ENCODE measurements at places on chromosomes 3 and 15.

DNA sequence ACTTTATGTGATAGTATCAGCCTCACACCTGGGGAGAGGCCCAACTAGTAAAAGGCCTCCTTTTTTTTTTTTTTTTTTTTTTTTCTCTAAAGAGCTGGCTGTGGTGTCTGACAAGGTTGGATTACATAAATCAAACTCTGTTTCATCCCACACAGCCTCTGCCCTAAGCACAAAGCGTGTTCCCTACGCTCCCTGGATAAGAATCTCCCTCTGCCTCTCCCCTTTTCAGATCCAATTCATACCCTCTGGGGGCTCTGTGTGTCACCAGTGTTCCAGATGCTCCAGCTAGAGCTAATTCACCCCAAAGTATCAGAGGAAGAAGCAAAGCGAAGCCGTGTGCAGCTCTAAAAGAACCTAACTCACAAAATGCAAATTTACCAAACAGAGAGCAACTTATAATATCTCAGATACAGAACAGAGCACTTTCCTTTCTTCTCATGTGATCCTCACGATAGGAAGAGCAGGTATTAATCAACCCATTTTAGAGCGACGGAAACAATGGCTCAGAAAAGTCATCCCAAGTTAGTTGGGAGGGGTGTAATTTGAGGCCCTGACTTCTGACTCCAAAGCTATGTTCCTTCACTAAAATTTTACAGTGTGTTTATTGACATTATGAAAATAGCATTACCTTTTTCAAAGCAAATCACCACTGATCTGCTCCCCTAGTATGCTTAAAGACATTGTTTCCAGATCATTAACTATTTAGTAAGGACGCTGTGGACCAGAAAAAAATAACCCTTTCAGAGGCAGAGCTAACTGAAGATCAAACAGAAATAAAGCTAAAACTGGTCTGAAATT lies 12.4 kb downstream of the BMF start:
- no peak for DNase-seq

- DNase-seq = no peak
Observed at GRCh38 chr3:138332472-138333073, 2.9 kb upstream of the NME9 start.

DNA sequence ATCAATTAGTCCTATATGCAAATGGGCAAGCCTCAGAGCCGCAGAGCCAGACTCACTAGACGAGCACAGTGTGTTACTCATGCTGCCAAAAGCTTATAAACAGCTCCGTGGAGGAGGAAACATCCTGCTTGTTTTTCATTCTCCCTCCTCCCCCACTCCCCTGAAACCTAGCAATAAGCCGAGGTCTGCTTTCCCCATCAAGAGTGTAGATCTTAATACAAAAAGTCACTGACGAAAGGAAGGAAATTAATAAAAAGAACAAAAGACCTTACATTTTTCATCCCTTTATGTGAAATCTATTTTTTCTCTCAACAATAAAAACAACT lies 88.5 kb downstream of the XXYLT1 start:
- DNase-seq = no peak

- DNase-seq = no peak
Observed at GRCh38 chr15:66625974-66626373, 60.2 kb upstream of the LCTL start.

GRCh38 chr3:10157031-10157430 lies 7.7 kb upstream of the IRAK2 start:
- DNase-seq = no peak
